ENCODE measurements at places on chromosomes 3 and 15.
A peak's percentile ranks its signal among the peaks of the same experiment; 100 is the strongest.

- no peak for DNase-seq
These were observed 39.7 kb downstream of the TBC1D2B start for GRCh38 chr15:78037779-78038305.

GRCh38 chr3:50972029-50972428 is 297.3 kb downstream of the DOCK3 start:
- DNase-seq = no peak

DNA sequence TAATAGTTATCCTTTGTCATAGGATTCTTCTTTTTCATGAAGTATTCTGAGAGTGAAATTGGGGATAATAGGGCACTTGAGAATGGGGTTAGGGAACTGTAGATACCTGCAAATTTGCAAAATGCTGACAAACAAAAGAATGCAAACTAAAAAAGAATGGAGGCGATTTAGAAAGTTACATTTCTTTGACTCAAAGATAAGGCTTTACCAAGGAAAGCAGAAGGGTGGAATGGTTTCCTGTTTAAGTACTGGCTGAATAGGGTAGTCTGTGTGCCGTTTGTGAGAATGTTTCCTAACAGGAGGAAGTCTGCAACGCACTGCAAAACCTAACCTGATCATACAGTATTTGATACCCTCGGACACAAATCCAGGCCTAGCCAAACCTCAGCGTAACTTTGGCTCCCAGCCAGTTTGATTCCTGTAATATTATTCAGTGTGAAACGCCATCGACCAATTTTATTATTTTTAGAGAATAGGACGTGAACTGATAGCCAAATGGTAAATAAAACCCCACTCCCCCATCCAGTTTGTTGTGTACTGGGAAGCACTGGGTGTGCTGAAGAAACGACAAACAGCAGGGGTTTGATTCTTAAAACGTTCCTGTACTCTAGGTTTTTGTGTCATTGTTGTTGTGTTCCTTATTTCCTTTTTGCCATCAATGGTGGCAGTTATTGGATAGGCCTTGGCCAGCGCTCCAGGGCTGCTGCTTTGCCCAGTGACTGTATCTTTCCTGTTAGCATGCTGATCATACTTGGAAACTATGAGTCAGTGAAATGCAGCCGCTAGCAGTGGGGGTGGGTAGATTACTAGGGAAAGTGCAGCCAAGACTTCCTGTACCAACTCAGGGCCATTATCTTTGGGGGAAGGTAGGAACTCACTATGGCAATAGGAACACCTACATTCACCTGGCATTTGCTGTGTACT is 148.0 kb upstream of the TBL1XR1 start:
- DNase-seq = peak; percentile 91

- no peak for DNase-seq
These were observed 5.3 kb downstream of the CEP152 start for GRCh38 chr15:48805591-48805990.

GRCh38 chr3:19798324-19798723 is 135.7 kb downstream of the EFHB start:
- DNase-seq = no peak

DNA sequence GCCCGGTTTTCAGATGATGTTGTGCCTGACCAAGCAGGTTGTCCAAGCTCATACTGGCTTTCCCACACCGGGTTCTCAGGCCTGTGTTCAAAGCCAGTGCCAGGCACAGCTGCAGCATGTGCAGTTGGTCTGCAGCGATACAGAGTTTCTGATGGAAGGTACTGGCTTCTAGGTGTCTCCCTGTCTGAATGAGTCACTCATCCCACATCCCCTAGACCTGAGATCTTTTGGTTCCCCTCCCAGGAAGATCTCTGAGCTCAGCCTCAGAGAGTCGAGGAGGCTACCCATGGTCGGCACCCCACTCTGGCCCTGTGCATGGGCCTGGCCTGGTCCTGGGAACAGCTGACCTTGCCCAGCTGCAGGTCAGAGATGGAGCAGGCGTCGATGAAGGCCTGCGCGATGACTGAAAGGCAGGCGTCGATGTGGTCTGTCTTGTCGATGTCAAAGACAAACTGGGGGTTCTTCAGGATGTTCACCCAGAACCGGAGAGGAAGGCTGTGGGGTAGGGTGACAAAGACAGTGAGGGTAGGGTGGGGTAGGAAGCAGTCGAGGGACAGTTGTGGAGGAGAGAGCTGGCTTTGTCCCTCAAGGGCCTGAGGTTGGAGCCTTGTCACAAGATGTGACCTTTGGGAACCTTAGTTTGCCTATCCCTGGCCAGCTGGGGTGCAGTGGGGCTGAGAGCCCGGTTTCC is 15.3 kb downstream of the H1-8 start:
- DNase-seq = no peak

DNA sequence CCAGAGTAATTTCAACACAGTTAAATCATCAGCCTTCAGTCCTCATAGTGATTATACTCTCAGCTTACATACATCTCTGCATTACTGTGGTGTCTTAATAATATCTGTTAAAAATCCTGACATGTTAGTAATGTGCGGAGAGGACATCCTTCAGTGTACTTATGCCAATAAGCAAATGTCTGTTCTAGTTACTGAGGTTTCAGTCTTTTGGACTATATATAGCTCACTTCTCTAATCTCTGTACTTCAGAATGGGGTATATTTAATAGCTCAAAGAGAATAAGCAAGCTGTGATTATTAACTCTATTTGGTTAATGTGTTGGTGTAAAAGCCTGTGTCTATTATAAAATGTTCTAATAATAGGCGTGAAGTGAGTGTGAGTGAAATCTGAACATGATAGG is 28.9 kb upstream of the OSTN start:
- DNase-seq = no peak

- DNase-seq = no peak
These were observed 30.9 kb upstream of the MUC13 start for GRCh38 chr3:124965413-124965812.

GRCh38 chr3:175260145-175260794 is 401.1 kb downstream of the NAALADL2 start:
- DNase-seq = no peak

DNA sequence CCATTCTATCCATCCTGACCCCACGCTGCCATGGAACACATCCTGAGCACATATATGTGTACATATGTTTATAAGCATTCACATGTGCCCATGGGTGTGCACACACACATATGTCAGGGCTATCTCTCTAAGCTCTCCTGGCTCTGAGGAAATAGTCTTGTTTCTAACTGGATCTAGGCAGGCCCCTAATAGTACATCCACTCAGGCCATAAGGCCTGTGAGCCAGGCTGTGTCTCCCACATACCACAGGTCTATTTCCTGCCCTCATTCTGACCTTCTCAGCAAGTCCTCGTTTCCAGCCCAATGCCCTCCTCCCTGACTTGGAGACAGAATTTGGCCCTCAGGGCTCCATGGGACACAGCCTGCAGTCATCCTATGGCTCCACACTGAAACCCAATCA is 284.8 kb upstream of the CTNNB1 start:
- DNase-seq = no peak

DNA sequence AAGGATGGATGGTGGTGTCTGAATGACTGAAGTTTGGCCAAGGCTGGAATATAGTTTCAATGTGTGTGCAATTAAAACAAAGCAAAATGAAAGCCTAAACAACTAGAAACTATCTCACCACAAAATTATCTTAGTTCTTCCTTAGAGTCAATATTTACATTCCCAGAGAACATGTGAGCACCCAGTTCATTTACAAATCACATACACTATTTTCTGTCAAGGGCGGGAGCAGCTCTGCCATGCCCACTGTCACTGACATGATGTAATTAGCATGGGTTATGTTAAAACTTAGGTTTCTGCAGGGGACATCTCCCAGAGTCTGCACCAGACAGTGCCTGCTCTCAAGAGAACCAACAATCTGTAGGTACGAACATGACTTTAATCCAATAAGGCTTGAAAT is 65.0 kb downstream of the PDZRN3 start:
- DNase-seq = peak; percentile 10

DNA sequence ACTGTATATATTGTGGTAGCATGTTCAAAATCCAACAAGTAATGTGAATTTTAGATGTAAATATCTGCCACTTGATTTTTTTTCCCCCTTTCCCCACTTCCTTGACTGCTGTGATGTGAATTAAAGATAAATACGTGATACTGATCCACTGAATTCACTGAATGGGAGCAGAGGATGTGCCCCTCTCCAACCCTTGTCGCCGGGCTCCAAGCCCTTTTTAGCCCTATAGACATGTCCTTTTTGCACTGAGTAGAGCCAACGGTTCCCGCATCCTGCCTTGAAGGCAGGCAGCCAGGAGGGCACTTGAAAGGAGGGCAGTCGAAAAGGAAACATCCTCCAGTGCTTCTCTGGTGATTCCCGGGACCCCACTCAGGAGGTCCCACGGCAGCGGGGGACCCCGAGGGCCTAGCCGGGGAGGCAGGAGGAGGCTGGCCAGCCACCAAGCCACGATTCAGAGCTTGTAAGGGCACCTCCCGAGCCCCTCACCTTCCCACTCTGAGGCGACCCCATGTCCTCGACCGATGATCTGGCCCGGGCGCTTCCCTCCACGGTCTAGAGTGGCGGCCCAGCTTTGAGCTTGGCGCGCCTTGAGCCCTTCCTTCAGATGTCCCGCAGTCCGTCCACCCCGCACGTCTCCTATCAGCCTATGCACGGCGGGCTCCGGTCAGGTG is 901 bp upstream of the MANF start:
- DNase-seq = peak; percentile 45

DNA sequence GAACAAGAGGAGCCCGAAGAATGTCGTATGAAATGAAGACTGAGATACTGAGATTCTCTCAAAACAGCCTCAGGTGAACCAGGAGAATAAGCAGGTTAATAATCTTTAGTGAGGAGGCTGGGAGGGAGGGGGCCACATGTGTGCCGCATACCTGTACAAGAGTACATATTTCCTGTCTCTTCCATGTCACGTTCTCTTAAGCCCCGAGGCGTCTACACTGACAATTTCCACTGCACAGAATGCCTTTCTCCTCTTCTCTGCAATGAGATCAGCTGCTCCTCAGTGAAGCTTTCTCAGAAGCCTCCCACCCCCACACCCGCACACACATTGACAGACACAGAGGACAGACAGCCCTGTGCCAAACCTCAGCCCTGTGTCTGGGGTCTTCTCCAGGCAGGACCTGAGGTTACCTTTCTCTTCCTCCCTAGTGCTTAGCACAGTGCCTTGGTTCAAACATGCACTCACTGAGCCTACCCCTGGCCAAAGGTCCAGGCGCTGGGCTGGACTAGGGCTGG is 55.4 kb downstream of the PDZRN3 start:
- no peak for DNase-seq

- no peak for DNase-seq
These were observed 52.1 kb downstream of the CMTM8 start for GRCh38 chr3:32290619-32291018.

DNA sequence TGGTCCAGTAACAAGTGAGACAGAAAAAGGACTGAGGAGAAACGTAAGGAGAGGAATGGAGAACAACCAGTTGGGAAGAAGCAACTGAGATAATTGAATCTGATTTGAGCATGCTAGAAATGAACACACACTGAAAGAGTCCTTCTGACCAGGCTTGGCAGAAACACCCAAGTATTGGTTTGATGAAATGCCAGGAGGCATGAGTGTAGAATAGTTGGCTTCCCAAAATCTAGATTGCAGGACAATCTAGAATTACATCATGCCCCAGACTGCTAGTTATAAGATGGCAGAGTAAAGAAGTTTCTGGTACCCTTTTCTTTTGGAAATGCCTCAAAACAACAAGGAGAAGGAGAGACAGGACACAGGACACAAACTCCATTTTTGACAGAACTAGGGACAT is 189.7 kb upstream of the STT3B start:
- peak; percentile 14 for DNase-seq

DNA sequence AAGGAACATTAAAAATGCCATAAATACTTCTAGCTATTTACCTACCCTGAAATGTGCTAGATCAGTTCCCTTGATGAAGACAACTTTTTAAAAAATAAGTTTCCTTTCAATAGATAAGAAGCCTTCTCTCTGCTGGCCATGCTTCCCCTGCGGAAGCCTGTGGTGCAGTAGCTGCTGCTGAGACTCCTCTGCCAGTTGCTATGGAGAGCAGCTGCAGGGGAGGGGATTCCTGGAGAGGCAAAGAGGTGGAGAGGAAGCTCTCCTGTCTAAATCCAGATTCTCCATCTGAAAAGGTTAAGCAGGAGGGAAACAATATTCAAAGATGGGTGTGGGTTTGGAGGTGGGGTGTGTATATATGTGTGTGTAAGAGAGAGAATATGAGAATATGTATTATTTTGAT is 69.8 kb upstream of the BFSP2 start:
- no peak for DNase-seq

DNA sequence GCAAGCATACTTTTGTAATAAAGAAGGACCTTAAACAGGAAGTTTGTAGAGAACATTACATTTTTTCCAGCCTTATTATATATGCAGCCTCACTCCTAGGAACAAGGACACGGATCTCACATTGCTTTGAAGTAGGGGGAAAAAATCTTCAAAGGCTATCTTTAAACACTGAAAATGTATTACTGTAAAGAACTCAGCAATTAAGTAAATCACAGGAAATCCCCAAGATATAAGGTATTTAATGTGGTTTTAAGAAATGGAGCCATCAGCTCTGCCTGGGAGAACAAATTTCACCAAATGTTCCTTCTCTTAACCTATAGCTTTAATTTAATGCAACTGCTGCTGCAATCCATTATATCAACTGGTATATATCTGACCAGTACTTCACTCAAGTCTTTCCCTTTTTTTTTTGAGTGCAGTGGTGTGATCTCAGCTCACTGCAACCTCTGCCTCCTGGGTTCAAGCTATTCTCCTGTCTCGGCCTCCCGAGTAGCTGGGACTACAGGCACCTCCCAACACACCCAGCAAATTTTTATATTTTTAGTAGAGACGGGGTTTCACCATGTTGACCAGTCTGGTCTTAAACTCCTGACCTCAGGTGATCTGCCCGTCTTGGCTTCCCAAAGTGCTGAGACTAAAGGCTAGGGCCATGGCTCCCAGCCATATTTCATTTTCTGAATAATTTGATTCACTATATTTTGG is 2.8 kb downstream of the BTLA start:
- no peak for DNase-seq

- DNase-seq = peak; percentile 64
These were observed at the start of gene HOMER2 for GRCh38 chr15:82952158-82953081. TSS of gene HOMER2 (minus strand) at chr15:82952720. CDS start at chr15:82952535, 185 bp downstream.

GRCh38 chr3:181839039-181839915 is 127.6 kb downstream of the SOX2 start:
- no peak for DNase-seq

DNA sequence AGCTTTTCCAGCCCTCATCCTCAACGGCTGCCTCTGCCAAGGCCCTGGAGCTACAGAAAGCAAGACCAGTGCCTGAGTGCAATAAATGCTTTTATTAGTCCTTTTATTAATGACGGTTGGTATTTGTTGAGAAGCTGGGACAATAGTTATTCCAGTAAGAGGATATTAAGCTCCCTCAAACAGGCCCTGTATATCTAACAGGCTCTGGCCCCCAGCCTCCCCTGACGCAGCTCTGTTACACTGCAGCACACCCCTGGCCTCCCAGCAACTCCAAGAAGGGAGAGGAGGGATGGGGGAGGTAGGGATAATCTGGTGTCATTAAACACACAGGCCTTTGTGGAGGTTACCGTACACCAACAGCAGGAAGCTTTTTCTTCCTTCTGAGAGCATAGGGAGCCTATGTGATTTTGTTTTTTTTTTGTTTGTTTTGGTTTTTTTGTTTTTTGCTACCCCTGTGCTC is 30.8 kb upstream of the MAGEF1 start:
- DNase-seq = no peak

All from AG08396 (cell line).